ENCODE measurements at places on chromosomes 16 and 17.
A peak's percentile ranks its signal among the peaks of the same experiment; 100 is the strongest.

DNA sequence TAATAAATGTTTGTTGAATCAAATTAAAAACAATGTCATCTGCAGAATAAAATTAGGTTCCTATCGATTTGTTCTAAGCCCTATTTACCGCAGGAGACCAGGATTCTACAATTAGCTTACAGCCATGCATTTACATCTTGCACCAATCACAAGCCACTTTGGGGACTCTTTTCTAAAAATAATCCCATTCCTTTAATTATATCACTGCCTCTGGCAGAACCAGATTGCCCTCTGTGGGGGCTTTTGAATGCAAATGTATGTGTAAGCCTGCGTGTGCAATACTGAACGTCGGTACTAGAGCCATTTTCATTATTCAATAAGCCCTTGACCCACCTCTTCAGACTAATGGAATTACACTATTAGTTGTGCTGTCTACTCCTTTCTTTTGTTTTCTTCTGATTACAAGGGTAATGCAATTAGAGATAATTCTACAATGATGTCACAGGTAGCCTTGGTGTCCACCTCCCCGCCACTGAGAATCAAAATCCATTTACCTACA, 391.3 kb upstream of the XYLT1 start:
- DNase-seq = no peak

DNA sequence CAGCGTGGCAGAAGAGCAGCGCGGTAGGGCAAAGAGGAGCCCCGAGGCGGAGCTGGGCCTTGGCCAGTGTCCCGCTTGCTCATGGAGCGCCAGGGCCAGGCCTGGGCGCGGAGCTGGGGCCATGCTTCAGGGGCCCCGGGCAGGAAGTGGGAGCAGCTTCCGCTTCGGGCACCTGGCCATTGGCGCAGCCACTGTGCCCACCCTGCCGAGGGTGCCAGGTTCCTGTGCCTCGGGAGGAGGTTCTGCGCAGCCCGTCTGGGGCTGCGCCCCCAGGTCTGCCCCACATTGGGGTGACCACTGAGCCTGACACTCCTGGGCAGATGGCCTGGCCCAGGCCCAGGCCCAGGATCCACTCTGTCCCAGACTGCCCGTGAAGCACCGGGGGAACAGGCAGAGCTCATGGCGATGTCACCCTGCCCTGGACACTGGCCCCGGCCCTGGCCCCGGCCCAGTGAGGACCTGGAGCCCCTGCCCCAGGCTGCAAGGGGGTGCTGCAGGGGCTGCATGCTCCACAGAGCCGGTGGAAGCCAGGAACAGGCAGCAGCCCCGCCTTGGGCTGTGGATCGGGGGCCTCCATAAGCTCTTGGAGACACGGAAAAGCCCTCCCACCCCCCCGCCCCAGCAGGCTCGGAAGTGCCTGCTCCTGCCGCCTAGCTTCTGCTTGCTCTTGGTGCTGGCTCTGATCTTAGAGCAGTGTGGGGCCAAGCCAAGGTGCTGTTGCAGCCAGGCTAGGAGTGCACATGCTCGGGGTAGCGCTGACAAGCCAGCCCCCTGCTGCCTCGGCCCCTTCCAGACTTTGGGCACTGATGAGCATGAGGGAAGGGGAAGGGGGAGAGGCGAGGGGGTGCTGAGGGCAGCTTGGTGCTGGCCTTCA, 35.9 kb upstream of the FOXJ1 start:
- no peak for DNase-seq

DNA sequence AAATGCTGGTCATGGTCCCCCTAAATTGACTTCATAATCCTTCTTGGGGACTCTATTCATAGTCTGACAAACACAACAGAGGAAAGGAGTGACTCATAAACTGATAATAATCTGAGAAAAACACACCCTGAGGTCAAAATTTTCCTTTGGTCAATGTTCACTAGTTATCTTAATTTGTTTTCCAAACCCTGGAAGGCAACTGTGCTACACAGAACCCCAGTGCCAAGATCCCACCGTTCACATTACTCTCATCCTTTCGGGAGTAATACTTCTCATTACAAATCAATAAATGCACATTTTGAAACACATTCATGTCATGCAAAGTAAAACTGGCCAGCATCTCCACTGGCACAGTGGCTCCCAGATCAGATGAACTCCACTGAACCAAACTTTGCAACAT, 23.2 kb downstream of the COIL start:
- DNase-seq = no peak

- DNase-seq = no peak
These were observed 8.2 kb downstream of the PSMD7 start for GRCh38 chr16:74304835-74305176.

- no peak for DNase-seq
These were observed 9.2 kb downstream of the HERPUD1 start for GRCh38 chr16:56941092-56941491.

GRCh38 chr16:30888856-30889499, 4.9 kb downstream of the BCL7C start:
- no peak for DNase-seq

DNA sequence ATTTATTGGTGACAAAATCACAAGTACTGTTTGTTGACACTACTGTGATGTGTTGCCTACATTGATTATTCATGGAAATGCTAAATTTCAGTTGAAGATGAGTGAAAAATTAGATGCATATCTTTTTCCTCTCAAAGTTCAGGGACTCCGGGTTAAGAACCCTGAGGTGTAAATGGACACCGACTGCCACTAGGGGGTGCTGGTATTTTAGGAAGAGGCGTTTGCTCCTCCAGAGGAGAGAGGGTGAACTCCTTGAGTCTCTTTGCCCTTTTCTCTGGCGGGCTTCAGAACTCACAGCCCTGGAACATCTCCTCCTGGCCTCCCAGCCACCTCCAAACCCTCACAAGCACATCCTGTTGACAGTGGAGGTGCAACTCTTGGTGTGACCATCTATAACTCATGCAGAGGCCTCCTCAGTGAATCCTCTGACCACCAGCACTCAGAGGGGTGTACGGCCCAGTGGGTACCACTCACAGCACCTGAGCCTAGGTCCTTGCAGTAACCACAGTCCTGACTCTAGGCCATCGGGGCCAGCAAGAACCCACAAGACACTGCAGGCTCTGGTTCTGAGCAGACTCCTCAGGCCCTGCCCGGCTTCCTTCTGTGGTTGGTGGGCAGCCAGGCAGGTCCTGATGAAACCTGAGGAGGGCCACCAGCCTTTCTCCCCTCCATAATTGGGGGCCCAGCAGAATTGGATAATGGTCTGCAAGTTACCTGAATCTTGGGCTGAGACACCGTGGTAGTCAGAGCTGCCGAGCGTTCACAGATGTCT, 26.2 kb upstream of the PIK3R5 start:
- DNase-seq = peak; percentile 71

DNA sequence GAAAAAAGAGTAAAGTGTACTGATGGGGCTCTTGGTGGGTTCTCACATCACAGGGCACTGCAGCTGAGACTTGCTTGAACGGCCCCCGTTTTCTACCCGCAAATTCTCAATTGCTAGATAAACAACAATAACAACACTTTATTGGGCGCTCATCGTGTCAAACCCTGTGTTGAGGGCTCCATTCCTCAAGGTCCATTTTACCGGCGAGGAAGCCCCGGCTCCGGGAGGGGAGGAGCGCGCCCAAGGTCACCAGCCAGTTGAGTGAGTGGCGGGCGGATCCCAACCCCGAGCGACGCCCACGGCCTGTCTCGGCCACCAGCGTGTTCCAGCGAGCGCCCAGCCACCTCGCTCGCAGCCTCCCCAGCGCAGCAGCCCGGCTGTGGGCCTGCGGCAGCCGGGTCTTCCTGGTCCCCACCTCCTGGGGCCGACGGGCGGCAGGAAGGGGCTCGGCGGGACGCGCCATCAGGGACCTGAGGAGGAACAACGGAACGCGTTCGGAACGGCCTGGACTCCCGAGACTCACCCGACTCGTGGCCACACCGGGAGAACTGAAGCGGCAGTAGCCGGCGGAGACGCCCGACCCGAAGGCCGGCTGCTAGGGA, 373 bp downstream of the CMC2 start:
- DNase-seq = peak; percentile 56

GRCh38 chr17:68052810-68053209, 17.3 kb downstream of the KPNA2 start:
- no peak for DNase-seq

DNA sequence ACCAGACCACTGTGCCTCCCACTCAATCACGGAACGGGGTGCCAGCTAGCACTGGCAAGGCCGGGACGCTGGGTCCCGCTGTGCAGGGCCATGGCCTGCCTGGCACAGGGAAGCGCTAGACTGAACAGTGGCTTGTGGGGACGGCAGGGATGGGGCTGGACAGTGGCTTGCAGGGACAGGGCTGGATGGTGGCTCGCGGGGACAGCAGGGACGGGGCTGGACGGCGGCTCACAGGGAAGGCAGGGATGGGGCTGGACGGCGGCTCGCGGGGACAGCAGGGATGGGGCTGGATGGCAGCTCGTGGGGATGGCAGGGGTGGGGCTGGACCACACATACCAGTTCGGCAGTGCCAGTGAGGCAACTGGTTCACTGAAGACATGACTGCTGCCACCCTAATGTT, 32.6 kb downstream of the LMF1 start:
- no peak for DNase-seq

GRCh38 chr17:5582209-5583185, 1.8 kb downstream of the NLRP1 start:
- no peak for DNase-seq

DNA sequence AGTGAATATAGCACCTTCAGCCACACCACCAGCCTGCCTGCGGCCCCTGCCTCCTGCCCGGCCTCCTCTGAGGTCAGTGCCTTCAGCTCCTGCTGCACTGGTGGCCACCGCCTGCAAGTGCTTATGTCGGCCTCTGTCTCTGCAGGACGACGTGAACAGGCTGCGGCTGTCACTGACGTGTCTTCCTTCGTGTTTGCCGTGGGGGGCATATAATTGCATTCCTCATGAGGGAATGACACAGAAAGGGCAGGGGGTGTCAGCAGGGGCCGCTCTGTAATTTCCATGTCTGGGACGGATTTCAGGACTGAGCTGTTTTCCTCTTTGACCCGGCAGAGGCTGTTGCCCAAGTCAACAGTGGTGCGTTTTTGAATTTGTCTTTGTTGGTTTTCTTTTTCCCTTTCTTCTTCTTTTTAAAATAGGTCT, 28.5 kb downstream of the CMIP start:
- no peak for DNase-seq

- DNase-seq = peak; percentile 32
These were observed 83.8 kb upstream of the CCL2 start for GRCh38 chr17:34171245-34171818.

GRCh38 chr17:20989991-20990855, 52.6 kb downstream of the USP22 start:
- no peak for DNase-seq

DNA sequence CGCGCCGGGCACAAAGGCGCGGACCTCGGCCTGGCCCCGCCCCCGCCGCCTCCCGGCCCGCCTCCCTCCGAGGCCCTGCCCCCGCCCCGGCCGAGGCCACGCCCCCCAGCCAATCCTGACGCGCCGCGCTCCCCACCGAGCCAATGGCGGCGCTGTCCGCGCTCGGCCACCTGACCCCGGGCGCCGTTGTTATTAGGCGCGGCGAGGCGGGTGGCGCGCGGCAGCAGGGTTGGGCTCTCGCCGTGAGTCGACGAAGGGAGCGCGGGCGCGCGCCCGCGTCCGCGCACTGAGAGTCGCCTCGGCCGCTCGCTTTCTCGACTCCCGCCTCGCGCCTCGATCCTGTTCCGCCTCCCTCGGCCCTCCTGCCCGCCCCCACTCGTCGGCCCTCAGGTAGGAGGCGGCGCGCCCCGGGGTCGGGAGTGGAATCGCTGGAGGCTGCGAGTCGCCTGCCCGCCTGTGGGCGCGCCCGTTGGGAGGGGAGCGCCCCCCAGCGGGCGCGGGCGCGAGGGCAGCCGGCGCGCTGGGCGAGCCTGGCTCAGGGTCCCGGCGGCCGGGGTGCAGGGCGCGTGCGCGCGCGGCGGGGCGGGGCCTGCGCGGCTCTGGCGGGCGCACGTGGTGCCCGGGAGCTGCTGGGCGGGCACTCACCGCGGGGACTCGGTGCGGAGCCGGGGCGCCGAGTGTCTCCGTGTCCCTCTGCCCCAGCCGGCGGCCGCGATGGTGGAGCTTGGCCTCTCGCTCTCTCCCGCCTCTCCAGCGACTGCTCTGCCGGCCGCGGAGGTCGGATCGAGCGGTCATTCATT, 405 bp upstream of the CBLN1 start:
- DNase-seq = no peak

- DNase-seq = no peak
These were observed 32.3 kb upstream of the NUFIP2 start for GRCh38 chr17:29326023-29326813.

DNA sequence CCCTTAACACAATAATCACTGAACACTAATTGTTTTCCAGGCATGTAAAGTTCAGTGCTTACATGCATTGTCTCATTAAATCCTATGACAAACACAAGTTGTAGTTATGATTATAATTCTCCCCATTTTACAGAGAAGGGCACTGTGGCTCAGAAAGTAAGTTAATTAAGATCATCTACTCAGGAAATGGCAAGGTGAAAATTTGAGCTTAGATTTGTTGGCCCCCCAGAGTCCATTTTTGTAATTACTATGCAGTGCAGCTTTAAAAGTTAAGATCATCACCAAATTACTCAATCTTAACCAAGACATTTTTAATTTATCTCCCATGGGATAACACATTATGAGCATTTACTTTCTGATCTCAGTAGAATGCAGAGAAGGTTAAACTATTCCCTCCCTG, 34.2 kb upstream of the CCL1 start:
- DNase-seq = no peak

DNA sequence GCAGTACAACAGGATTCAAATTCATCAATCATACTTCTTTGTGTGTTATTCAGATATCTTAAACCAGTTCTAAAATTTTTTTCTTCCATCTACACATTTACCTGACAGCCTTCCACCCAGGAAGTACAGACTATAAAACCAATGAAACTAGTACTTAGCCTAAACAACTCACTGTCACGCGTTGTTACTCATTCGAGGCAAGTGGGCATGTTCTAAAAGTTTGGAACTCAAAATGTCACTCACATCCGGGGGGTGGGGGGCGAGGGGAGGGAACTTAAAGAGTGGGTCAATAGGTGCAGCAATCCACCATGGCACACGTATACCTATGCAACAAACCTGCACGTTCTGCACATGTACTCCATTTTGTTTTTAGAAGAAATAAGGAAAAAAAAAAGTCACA, 90.4 kb upstream of the PLEKHM1 start:
- no peak for DNase-seq

DNA sequence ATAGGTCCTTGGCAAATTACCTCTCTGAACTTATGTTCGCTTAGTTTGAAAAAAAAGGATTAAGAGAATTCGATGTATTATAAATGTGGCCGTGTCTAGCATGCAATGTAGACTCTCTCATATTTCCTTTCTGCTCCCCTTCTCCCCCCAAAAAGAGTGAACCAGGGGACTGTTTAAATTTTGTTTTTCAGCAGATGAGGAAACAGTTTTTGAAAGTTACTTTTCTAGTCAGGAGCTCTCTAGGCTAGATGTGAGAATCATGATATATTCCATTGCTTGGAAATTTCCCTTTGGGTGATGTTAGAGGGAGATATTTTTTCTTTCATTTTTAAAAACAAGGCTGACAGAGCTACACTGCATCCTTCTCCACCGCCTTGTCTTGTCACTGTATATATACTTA, 1.1 kb upstream of the CDC27 start:
- DNase-seq = no peak

- no peak for DNase-seq
These were observed 11.3 kb upstream of the GCSH start for GRCh38 chr16:81107511-81107910.
